ENCODE measurements at places on chromosomes 2 and 18. TPM values are rescaled to one million over a fixed set of nuclear protein-coding genes. Genes with fewer than 3 reads are reported as not detected.

The CHN1 gene
- 17.3 TPM for total RNA-seq

The EN1 gene
- 0.84 TPM for total RNA-seq

The NTSR2 gene
- not detected for total RNA-seq

The GALR1 gene
- total RNA-seq, result not detected

The GREB1L gene
- 3.8 TPM for total RNA-seq

The TXNDC2 gene
- total RNA-seq, result 0.12 TPM

The SERPINB3 gene
- 0.16 TPM for total RNA-seq

The PTH2R gene
- not detected for total RNA-seq

The CFAP65 gene
- total RNA-seq, result 0.16 TPM

The TBR1 gene
- 0.07 TPM for total RNA-seq

The TRIM43 gene
- total RNA-seq, result not detected

The SLC35F6 gene
- 35.0 TPM for total RNA-seq

The PRKAG3 gene
- not detected for total RNA-seq

The HSPE1 gene
- 509 TPM for total RNA-seq

The FNDC4 gene
- 4.6 TPM for total RNA-seq

The PDE1A gene
- 0.31 TPM for total RNA-seq

The STPG4 gene
- not detected for total RNA-seq

The SLC9A4 gene
- total RNA-seq, result not detected

The M1AP gene
- not detected for total RNA-seq

The TP53I3 gene
- 269 TPM for total RNA-seq

The IMPACT gene
- total RNA-seq, result 15.4 TPM

The C18orf63 gene
- not detected for total RNA-seq

The EPB41L3 gene
- total RNA-seq, result 0.25 TPM

The SLC16A14 gene
- total RNA-seq, result 0.82 TPM

The POTEE gene
- not detected for total RNA-seq

The RGPD4 gene
- total RNA-seq, result 0.06 TPM

The MROH2A gene
- 0.12 TPM for total RNA-seq

The SPDYA gene
- total RNA-seq, result 0.20 TPM

The DSG4 gene
- total RNA-seq, result not detected

The FKBP1B gene
- 12.7 TPM for total RNA-seq

The TWIST2 gene
- 8.2 TPM for total RNA-seq

The GPBAR1 gene
- 0.29 TPM for total RNA-seq

The DTNB gene
- 8.5 TPM for total RNA-seq

The CPO gene
- not detected for total RNA-seq

The GPR35 gene
- total RNA-seq, result 0.61 TPM

The CLEC4F gene
- not detected for total RNA-seq

The TUBA4B gene
- 0.20 TPM for total RNA-seq

The IL1F10 gene
- not detected for total RNA-seq

The FOXD4L1 gene
- total RNA-seq, result 0.31 TPM

The SLC5A7 gene
- total RNA-seq, result not detected

The UGT1A4 gene
- total RNA-seq, result 0.07 TPM

The ZNF142 gene
- 15.7 TPM for total RNA-seq

The AOX1 gene
- total RNA-seq, result 5.7 TPM

The DCC gene
- not detected for total RNA-seq

The FSHR gene
- not detected for total RNA-seq

The SEPTIN10 gene
- 43.1 TPM for total RNA-seq

The C2orf66 gene
- total RNA-seq, result not detected

The FAM237A gene
- not detected for total RNA-seq

The CLHC1 gene
- 2.7 TPM for total RNA-seq

The PREPL gene
- total RNA-seq, result 18.7 TPM

The SERPINB11 gene
- not detected for total RNA-seq

The BOLL gene
- not detected for total RNA-seq

The LBX2 gene
- 3.5 TPM for total RNA-seq

Measured in A549 treated with Hydrocortisone at 1 μM for 4 hours (cell line).